ENCODE measurements at places on chromosomes 2 and 18. TPM values are rescaled to one million over a fixed set of nuclear protein-coding genes. Genes with fewer than 3 reads are reported as not detected.

DNA sequence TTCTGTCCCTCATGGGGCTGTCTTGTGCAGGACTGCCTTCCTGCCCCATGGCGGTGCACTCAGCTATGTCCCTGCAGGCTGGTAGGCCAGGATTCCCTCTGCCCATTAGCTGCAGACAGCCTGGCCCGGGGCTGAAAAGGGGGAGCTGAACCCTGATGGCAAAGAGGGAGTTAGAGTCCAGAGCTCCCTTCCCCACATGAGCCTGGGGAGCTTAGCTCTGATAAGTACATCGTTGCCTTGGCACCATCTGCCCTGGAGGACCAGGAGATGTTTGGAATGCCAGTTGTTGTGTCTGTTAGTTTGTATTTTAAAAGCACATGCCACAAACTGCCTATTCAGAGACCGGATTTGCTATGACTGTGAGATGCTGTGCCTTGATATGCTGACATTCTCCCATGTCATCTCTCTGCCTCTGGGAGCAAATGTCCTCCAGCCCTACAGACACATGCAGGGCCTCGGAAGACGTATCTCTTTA, 65.1 kb upstream of the AFF3 start:
- no peak for DNase-seq

GRCh38 chr2:43312755-43313641, 86.6 kb upstream of the ZFP36L2 start:
- DNase-seq, result no peak

- no peak for DNase-seq
These were observed 10.0 kb upstream of the DIS3L2 start for GRCh38 chr2:231951452-231952035.

- DNase-seq, result no peak
These were observed 82.5 kb downstream of the DSEL start for GRCh38 chr18:67433971-67434370.

DNA sequence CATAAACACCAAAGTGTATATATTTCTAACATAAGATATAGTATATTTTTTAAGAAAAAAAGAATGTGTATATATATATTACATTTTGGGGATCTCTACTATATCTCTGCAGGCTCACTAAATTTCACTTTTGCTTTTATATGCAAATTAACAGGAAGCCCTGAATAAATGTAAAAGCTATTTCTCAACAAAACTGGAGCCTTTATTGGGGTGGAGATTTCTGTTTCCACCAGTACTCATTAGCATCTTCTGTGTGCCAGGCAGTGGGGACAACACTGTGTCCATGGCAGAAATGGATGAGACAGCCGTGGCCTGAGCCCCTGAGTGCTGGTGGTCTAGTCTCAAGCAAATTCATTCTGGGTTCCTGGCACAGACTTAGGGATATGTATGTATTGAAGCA, 41.3 kb downstream of the C18orf63 start:
- no peak for DNase-seq

GRCh38 chr2:64699712-64700111, 46.0 kb upstream of the SERTAD2 start:
- DNase-seq, result no peak

GRCh38 chr2:239194731-239195317, 206.0 kb downstream of the HDAC4 start:
- no peak for DNase-seq

DNA sequence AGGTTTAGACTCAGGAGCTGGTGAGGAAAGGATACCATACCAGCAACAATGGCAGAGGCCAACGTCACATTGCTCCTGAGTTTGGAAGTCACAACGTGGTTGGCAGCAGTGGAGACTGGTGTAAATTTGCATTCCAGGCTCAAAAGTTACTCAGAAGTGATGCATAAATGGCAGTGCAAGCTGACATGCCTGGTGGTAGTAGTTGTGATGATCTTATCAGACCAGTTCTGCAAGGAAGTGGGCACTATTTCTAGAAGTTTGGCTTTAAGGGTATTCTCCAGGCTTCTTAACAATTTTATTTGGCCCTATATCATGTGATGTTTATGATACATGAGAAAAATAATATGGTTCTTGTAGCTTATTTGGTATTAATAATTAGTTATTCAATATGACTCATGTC, 37.8 kb downstream of the CXCR4 start:
- no peak for DNase-seq

GRCh38 chr2:26394694-26395093, 7.0 kb upstream of the DRC1 start:
- no peak for DNase-seq

- DNase-seq, result peak; percentile 8
These were observed 3.2 kb downstream of the KLHL14 start for GRCh38 chr18:32769586-32770053.

DNA sequence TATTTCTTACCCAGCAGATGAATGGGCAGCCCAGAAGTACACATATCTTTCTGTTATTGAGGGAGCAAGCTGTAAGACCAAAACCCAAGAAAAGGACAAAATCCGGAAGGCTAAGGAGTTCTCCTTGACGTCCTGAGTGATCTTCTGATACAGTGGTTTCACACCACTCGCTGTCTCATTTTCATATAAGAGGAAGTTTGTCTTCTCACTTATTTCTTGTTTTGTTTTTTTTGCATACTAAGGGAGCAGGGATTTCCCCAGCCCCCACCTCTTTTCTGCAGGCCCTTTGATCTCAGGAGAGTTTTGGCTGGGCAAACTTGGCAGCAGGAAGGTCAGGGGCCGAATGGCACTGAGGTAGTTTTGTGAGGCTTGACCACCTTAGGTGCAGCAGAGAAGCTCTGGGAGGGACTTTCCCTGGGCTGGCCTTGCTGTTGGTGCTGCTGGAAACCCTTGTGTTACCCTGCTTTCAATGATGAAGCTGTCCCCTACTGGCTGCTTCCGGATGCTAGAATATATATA, 13.3 kb downstream of the CHRNA1 start:
- peak; percentile 30 for DNase-seq

DNA sequence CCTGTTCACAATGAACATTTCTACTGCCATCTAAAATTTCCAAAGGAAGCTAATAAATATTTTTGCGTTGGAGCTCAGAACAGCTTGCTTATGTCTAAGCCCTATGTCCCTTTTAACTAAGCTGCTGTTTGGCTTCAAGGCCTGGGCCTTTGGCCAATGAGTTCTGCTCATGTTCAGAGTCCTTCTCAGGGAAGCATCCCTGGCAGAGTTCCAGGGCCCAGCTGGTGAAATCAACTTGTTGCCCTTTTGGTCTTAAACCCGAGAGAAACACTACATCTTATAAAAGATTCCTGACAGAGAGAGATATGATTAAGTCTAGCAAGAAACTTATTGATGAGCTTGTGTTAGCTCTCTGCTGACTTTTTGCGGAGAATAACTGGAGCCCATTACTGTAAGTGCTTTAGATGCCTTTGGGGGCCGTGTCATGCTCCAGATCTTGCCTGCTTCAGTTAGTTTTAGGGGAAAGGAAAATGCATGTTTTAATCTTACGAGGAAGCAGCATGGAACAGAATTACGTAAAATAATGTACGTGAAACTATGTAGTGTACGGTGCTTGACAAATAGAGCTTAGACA, 102.5 kb upstream of the NOSTRIN start:
- no peak for DNase-seq

GRCh38 chr2:149087751-149088150, 49.3 kb downstream of the LYPD6B start:
- DNase-seq, result no peak

- DNase-seq, result no peak
These were observed 76.2 kb upstream of the POU3F3 start for GRCh38 chr2:104777721-104778120.

DNA sequence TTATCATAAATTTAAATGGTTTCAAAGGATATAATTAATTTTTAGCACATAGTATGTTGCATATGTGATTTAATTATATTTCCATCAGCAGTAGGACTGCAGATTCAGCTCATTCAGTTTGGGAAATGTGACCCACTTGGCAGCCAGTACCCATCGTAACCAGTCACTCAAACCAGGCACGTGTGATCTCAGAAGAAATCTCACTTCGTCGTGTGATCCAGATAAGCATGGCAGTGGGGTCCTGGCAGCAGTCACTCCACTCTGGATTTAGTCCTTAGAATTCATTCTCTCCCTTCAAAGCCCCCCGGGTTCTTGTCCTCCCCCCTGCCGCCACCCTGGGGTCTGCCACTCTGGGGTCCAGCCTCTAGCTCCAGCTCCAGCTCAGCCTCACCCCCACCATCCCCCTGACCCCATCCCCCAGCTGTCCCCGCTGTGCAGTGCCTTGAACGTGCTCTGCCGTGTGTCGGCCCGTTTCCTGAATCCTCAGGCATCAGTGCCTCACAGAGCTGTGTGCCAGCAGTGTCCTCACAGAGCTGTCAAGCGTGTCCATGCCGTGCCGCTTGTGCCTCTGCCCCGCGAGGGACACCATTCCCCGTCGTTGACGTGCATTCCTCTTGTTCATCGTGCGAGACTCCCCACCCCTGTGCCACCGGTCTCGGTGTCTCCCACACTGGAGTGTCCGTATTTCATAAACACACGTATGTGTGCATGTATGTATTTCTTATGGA, 34.8 kb downstream of the TRAPPC12 start:
- DNase-seq, result no peak

DNA sequence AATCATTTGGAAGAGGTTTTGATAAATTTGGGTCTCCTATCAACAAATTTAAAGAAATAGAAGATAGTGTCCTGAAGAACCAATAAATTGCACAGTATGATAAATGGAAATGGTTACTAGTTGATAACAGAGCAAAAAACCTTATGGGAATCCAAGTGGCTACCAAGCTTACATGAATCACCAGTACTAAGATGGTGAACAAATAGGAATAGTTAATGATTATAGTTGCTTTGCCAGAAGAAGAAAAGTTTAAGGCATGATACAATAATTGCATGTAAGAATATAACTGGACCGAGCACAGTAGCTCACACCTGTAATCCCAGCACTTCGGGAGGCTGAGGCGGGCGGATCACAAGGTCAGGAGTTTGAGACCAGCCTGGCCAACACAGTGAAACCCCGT, 19.6 kb upstream of the INO80D start:
- no peak for DNase-seq

DNA sequence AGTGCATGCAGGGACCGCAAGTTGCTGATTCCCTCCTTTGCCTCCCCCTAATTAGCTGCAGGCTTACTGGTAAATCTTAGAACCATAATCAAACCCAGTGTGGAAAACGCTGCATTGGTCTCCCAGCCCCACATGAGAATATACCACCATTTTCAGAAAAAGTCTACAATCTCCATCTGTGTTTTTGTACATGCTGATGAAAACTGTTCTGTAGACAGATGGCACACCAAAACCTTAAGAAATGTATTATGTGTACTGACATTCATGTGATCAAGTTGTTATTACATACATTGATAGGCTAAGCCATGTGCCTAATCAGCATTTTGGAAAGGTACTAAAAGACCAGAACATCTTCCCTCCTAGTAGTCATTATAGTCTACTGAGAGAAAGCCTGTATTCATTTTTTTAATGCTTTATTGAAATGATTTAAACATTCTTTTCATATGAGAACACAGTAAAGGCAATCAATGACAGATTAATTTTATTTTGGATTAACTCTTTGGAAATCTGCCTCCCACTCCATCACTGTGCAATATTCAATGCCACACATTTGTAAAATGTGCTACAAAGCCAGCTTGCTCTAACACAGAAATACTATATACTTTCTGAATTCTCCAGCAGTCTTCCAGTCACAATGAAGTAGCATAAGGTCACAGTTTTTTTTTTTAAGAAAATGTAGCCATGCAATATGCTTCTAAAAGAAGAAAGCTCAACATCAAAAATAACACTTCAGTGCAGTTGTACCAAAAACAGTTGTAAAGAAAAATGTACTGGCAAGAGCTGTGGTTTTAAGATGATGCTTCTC, 1.8 kb upstream of the CRYGA start:
- DNase-seq, result no peak

Gene MAPRE3
- total RNA-seq, result 3.0 TPM

Gene GALR1
- under 0.01 TPM for total RNA-seq

Gene DUSP2
- 134 TPM for total RNA-seq

Gene STAMBP
- total RNA-seq, result 24.5 TPM

Gene KIF1A
- total RNA-seq, result not detected

Gene EFHD1
- total RNA-seq, result not detected

Gene MOCOS
- under 0.01 TPM for total RNA-seq
